Mesendoderm (in vitro differentiated cells): ENCODE measurements at places on chromosomes 6 and 20.

- peak; percentile 72 for DNase-seq
Observed at GRCh38 chr6:36432151-36432671, 10.4 kb downstream of the PXT1 start.

GRCh38 chr20:50387996-50388332 lies 122.2 kb upstream of the PTPN1 start:
- no peak for DNase-seq

- peak; percentile 62 for DNase-seq
Observed at GRCh38 chr6:165679326-165679725, 16.3 kb upstream of the PDE10A start.

- no peak for DNase-seq
Observed at GRCh38 chr6:98976674-98977385, 29.1 kb upstream of the FBXL4 start.

DNA sequence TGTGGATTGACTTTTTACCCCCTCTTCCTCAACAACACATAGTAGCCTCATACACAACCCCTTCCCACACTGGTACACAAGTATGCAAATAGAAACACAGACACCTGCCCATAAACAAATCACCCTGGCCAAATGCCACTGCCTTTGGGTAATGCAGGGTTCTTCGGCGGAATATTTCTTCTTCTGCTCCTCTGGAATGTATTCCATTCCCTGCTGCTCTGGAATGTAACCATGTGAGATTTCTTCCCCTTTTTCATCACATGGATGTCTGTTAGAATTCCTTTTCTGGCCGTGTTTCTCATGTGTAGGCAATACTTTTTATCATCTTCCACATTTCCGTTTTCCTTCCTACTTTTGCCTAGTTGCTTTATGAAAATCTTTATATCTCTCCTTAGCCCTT lies 76.1 kb upstream of the TPD52L1 start:
- DNase-seq = peak; percentile 82

GRCh38 chr6:167276772-167277533 lies 14.2 kb upstream of the UNC93A start:
- DNase-seq = no peak

- DNase-seq = no peak
Observed at GRCh38 chr6:105692613-105693215, 289.8 kb upstream of the PREP start.

DNA sequence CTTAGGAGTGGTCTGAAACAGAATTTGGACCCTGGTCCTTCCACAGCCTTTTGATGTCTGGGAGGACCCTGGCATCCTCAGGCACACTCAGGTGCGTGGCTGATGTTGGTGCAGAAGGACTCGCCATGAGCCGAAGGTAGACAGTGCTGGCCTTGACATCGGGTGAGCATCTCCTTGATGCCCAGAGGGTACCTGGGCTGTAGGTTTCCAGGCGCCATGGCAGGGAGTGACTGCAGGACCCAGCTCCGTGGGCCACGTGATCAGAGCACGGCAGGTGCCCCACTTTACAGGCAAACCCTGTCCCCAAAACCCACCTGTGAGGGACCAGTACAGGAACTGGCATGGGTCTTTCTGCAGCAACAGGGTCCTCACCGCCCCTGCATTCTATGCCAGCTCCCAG lies 319.2 kb downstream of the CDH4 start:
- DNase-seq = no peak

GRCh38 chr6:162100096-162100495 lies 627.5 kb downstream of the PRKN start:
- no peak for DNase-seq

DNA sequence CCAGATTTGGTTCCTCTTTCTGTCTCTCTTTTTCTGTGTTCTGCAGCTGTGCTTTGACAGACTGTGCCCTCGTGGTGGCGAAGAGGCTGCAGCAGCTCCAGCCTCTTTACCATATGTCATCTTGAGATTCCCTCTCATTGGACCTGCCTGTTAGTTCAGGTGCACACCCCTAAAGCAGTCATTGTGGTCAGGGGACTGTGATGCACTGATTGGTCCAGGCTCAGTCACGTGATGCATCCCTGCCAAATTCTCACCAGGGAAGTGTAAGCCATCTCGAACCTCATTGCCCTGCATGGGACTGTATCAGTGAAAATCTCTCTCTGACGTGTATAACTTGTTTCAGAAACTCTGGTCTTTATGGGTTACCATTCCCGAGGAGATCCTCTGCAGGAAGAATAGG lies 160.3 kb downstream of the EYA2 start:
- DNase-seq = no peak

- no peak for DNase-seq
Observed at GRCh38 chr20:50470264-50470858, 39.8 kb upstream of the PTPN1 start.

GRCh38 chr20:20837574-20838021 lies 125.2 kb upstream of the RALGAPA2 start:
- peak; percentile 69 for DNase-seq

- DNase-seq = no peak
Observed at GRCh38 chr6:128208851-128209580, 308.2 kb upstream of the THEMIS start.

- DNase-seq = peak; percentile 36
Observed at GRCh38 chr20:15191082-15191723, 853.8 kb upstream of the FLRT3 start.

- DNase-seq = no peak
Observed at GRCh38 chr6:122651031-122651430, 40.8 kb downstream of the PKIB start.

DNA sequence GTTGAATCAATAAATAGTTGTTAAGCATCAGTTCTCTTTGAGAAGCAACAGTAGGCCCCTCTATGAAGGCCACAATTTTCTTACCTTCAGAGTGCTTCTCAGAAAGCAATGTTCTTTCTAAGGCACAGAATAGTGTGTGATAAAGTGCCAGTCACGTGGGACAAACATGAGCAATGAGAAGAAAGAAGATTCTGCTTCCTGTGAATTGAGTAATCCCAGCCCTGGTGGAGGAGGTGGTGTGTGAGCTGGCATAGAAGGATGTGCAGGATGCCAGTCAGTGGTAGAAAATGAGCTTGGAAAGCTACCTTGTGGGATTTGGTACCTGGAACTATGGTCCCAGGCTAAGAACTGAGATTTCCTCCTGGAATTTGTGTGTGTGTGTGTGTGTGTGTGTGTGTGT lies 21.7 kb downstream of the KIZ start:
- no peak for DNase-seq

- peak; percentile 54 for DNase-seq
Observed at GRCh38 chr20:51381557-51381956, 161.0 kb downstream of the NFATC2 start.

GRCh38 chr6:111718326-111718725 lies 112.6 kb upstream of the TRAF3IP2 start:
- no peak for DNase-seq

GRCh38 chr6:114862819-114863218 lies 520.0 kb upstream of the HS3ST5 start:
- DNase-seq = no peak

DNA sequence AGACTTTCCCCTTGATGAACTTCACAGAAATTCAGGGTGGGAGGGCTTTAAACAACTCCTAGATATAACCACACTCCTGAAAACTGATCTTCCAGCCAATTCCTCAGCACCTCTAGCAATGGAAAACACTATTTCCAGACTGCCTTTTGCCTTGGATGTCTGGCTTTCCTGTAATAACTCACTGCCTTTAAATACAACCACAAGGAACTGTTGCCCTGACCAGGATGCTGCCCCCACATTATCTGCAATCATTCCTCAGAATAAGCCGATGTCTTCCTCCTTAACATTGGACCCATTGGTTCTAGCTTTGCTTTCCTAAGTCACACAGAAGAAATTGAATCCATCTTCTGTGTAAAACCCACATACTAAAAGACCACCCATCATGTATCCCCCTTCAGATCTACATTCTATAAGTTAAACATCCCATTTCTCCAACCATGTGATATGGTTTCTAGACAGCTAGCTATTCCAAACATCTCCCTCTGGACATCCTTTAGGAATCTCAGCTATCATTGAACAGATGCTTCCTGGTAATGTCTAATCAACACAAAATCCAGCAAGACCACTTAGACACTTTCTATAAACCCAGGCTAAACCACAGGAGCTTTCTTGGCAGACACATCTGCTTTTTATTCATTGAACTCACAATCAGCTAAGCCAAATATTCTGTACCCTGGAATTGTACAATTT lies 95.9 kb upstream of the KCNQ5 start:
- no peak for DNase-seq

DNA sequence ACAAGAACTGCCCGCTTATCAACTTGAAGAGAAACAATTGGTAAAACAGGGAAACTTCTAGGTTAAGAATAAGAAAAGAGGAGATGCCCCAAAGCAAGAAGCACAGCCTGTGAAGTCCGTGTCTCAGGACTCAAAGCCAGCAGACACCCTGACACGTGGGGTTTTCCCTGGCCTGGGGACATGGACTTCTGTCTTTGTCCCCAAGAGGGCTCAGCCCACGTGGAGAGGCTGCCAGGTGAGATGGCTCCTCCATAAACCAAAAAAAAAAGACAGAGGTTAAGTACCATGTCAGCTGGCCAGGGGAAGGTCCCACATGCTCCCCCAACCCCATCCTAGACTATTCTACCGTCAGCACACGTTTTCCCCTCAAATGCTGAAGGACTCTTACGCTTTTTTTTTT lies 9.9 kb downstream of the SERPINB6 start:
- no peak for DNase-seq

- no peak for DNase-seq
Observed at GRCh38 chr6:316753-317038, 24.4 kb downstream of the DUSP22 start.

- no peak for DNase-seq
Observed at GRCh38 chr6:35396991-35397390, 54.6 kb downstream of the PPARD start.

- peak; percentile 74 for DNase-seq
Observed at GRCh38 chr20:46308258-46309157, at the start of gene CDH22. Gene CDH22, minus strand, starts transcription at chr20:46308498. Its CDS starts 57,204 bp downstream, at chr20:46251294.
